ENCODE measurements at places on chromosomes 5 and 9.

- DNase-seq = no peak
Observed at GRCh38 chr9:137320555-137321384, 18.7 kb upstream of the NRARP start.

DNA sequence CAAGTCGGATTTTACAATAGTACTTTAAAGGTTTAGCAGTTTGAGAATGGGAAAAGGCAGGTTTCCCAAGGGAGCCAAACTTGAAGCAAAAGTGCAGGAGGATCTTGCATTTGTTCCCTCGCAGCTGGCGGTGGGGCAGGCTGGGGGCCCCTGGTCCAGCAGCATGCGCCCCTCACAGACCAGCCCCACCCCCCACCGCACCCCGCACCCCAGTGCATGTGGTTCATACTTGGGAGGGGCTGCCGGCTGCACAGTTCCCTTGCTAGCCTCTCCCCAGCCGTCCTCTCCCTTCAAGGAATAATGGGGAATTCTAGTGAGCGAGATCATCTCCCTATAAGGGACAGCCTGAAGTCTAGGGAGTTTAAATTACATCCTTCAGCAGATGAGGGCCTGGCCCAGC, 273.1 kb upstream of the IRX2 start:
- DNase-seq = no peak

DNA sequence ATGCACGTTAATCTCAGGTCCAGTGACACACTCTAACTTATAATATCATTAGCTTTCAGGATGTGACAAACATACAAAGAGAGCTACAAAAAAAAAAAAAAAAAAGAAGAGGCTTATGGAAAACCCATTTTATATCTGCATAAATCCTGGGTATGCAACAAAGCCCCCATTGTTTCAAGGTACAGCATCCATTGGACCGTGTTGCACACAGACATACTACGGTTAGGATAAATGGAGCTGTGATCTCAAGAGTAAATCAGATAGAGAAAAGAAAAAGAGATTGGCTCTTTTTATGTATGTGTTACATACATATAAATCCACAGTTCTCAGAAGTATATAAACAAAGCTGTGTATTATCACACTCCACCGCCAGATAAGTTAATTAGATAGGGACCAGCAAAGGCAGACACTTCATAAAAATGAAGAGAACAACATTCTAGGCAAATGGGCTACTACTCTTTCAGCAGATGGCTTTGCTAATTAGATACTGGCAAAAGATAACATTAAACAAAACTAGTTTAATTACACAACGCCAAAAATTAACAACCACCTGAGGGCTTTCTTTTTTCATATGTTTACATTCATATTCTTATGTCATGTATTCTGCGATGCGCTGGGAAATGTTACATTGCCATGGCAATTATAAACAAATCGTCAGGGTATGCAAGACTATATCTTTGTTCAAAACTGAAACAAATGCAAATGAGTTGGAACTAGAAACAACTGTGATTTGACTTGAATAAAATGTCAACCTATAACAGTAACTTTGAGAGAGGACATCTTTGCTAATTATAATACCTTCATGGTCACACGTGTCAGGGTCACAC, 304.2 kb downstream of the SEMA5A start:
- no peak for DNase-seq

DNA sequence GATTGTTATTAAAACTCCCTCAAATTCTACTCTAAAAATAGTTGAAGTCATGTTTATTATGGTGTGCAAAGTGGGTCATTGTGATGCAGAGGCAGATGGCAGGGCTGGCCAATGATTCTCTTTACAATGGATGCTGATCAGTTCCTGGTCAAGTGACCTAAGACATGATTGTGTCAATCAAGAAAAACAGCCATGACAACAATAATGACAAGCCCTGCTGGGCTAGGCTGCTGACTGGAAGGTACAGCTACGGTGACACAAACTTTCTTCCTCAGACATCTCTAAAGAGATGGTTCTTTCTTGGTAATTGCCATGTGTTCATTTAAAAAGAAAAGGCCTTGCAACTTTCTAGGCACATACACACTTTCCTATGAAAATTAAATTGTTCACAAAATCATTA, 3.6 kb downstream of the SLC24A2 start:
- DNase-seq = no peak

DNA sequence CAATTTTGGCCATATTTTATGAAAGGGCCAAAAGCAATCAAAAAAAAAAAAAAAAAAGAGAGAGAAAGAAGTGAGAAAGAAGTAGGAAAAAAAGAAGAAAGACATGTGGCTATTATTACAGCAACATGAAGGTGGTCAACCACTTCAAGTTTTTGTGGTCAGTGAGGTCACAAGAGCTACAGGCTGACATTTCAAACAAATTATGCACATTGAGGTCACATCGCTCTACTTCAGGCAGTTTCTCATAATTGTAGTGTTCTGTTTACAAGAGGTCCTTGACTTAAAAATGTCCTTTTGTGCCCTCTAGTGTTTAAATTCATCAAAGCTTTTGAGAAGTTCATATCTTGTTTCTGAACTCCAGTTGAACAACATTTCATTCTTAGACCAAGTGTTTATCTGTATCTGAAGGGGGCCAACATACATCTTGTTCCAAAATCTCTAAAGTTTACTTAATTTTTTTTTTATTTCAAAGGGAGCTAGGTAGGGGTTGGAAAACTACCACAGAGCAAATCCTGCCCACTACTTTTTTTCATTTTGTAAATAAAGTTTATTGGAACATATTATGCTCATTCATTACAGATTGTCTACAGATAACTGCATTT, 513.1 kb downstream of the PDE4D start:
- DNase-seq = peak; percentile 68

DNA sequence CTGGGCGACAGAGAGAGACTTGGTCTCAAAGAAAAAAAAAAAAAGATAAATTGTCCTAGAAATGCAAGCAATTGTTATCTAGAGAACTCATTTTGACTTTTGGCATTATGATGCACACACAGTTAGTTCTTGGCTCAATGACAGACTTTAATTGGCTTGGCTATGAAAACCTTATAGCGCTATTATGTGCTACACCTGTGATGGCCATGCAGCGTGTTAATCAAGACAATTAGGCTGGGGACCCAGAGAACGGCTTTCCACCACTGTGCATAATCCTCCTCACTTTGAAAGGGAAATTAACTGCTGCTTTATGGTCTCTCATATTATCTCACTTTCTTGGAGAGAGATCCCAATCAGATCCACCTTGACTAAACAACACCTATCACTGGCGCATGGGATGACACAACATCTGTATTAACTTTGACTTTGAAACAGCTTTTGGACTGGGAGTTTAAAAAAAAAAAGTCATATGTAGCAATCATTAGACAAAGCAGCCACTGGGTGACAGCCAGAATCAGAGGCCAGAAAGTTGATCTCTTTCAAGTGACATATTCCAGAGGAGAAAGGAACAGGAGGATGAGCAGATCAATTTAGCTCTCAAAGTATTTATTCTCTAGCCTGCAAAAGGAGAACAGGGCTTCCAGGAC, 132.5 kb downstream of the PPP2R2B start:
- DNase-seq = no peak

- no peak for DNase-seq
Observed at GRCh38 chr5:176473335-176474006, 25.3 kb downstream of the FAF2 start.
